ENCODE measurements at places on chromosomes 7 and 10.

DNA sequence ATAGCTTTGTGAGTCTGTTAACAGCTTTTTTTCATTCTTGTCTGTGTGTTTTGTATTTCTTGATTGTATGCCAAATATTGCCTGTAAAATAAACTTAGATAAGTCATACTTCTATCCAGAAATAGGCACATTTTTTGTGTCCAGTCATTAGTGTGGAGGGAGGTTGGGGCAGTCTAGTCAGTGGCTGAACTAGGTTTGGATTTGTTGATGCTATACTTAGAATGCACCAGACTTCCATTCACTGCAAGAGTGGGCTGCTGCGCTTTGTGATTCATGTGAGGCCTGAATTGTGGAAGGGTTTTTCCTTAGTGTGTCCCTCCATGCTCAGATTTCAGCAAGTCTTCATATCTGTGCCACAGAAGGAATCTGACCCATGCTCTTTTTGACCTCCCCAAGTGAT lies 50.0 kb downstream of the TRUB1 start:
- DNase-seq = no peak

DNA sequence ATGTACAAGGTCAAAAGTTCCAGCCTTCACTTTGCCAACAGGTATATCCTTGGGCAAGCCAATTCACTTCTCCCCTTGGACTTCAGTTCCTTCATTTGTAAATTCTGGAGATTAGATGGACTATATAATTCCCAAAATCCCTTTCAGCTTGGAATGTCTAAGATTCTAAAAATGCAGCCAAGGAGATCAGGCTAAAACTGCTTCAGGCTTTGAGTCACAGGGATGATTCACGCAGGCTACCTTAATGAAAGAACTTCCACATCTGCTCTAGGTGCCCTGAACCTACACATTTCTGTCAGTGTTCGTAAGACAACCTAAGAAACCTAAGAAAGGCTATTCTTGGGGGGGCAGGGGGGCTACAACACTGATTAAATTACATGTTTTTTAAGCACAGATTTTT lies 7.1 kb downstream of the CPVL start:
- DNase-seq = no peak

DNA sequence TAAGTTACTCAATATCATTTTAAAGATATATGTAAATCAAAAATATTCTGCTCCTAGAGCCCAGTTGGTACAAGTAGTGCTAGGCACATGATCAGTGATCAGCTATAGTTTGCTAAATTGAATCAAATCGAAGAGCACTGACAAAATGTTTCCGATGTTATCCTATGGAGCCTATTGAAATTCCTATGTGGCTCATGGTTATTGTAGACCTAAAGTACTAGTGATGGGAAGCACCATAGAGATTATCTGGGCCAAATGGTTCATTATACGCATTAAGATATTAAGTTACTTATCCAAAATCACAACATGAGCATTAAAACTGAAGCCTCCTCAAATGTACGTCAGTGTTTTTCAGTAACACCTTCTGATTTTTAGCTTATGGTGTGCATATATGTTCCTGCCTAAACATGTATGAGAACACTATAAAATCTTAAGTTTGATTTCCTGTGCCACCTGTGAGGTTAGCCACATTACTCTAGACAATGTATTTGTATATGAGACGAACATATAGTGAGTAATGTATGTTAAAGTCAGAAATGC lies 103.2 kb downstream of the IQUB start:
- no peak for DNase-seq

GRCh38 chr7:100102950-100103840 lies 1.8 kb downstream of the AP4M1 start:
- DNase-seq = no peak

DNA sequence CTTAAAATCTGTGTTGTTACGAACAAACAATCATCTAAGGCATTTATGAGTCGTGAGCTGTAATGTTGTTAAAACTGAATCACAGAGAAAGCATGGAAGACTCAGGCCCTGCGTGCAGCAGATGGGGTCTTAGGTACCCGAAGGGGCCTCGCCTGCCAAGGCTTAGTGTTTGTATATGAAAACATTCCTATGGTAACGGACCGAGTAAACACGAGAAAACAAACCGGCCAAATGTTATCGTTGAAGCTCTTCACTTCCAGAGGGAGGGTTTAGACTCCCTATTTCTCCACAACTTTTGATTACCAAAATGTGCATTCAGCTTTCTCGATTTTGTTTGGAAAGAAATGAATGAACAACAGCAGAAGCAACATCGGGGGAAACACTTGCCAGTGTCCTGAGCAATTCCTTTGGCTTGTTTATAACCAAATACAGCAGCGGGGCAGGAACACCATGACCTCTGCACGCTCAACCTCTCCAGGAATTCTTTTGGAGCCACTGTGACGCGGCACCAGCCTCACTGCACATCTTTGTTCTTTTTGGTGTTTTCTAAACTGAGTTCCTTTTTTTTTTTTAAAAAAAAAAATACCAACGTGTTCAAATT lies 121.6 kb upstream of the KLF6 start:
- DNase-seq = no peak

DNA sequence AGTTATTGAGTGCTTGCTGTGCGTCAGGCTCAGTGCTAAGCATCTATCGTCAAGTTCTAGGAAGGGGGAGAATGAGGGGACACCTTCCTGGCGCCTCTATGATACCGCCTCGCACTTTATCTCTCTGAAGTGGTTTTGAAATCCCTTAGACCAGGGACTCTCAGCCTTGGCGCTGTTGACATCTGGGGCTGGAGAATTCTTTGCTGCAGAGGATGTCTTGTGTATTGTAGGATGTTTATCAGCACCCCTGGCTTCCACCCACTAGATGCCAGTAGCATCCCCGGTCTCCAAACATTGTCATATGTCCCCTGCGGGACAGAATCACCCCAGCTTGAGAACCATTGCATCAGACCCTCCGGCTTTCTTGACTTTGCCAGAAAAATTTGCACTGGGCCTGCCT lies 285.5 kb downstream of the CCDC3 start:
- no peak for DNase-seq
